ENCODE measurements at places on chromosomes 12 and 14.

GRCh38 chr12:120962532-120963020 is 15.8 kb upstream of the HNF1A start:
- DNase-seq, result peak; percentile 28

DNA sequence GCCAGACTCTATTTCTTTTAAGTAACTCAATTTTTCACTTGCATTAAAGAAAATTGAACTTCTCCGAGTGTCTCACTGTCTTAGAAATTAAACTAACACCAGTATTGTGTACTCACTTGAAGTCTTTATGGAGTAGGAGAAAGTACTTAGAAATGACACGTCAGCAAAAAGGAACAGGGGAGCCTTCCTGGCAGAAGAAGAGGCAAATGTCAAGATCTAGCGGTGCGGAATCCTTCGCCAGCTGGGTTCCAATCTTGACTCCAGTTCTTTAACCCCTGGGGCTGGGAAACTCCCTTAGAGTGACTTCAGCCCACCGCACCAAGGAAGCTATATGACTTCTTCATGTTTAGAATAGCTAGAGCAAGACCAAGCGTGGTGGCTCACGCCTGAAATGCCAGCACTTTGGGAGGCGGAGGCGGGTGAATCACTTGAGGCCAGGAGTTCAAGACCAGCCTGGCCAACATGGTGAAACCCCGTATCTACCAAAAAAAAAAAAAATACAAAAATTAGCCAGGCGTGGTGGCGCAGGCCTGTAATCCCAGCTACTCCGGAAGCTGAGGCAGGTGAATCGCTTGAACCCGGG is 34.4 kb downstream of the WBP11 start:
- peak; percentile 27 for DNase-seq

GRCh38 chr12:130031041-130031440 is 127.2 kb upstream of the TMEM132D start:
- DNase-seq, result no peak

DNA sequence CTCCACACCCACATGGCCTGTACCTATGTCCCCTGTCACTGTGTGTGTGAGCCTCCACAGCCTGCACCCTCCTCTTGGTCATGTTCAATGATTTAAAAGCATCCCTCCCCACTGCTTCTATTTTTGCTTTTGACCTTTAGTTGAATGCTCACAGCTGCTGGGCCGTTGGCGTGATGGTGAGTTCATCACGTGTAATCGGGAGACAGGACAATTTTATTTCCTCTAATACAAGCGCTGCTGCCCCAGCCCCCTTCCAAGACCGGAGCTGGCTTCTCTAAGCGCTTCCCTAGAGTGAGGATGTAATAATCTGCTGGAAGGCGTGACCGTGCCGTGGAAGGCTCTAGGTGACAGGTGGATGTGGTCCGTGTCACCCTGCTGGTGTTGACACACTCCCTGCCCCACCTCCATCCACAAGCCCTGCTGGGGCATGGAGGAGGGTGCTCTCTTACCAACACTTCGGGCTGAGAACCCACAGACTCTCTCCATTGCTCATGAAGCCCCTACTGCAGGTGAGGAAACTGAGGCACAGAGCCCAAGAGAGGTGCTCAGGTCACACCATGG is 25.4 kb downstream of the CCDC85C start:
- DNase-seq, result no peak

DNA sequence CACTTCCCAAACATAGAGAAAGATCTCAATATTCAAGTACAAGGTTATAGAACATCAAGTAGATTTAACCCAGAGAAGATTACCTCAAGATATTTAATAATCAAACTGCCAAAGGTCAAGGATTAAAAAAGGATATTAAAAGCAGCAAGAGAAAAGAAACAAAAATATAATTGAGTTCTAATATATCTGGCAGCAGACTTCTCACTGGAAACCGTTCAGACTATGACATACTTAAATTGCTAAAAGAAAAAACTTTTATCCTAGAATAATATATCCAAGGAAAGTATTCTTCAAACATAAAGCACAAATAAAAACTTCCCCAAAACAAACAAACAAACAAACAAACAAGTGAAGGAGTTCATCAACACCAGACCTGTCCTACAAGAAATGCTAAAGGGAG is 92.4 kb downstream of the FSCB start:
- no peak for DNase-seq

GRCh38 chr14:31510222-31510621 is 22.4 kb upstream of the GPR33 start:
- DNase-seq, result no peak

DNA sequence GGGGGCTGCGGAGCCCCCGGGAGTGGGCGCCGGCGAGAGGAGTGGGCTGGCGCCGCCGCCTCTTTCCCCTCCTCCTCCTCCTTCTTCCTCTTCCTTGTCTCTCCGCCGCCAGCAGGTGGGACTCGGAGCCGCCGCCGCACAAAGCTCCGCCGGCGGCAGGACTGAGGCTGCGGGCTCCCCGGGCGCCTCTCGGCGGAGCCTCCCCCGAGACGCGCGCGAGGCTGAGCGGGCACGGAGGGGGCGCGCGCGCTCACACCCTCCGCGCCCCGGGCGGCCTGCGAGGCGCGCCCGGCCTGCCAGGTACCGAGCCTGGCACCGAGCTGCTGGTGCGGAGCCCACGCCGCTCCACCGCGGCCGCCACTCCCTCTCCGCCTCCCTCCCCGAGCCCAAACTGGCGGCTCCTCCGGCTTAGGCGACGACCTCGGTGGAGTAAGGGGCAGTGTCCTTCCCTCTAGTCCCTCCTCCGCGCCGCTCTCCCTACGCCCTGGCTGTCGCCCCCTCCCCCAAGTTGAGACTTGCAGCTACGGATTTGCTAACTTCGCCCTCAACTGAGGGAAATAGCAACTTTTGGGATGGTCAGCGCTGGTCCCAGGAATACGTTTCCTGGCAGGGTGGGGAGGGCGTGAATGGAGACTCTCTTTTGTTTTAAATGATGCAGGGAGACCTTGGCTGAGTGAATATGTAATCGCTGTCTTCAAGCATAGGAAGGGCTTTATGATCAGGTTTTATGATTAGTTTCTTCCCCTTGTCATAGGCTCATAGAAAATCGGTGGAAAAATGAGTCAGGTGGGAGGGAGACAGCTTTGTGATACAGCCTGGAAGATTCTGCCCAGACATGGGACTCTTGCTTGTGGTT is 199.5 kb upstream of the CAND1 start:
- DNase-seq, result peak; percentile 31

DNA sequence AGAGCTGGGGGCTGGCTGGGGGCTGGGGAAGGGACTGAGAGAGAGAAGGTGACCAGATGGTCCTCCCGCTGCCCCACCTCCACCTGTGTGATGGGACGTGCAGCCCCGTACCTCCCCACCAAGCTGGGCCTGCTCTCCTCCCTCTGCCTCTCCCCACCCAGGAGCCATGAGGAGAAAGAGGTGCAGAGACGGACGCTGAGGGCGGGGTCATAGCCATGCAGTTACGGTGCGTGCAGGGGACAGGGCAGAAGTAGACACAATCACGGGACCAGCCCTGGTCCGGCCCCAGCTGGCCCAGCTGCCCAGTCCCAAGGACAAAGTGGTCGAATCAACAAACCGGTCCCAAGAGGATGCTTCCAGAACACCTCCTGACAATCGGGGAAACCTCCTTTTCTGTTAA is 33.2 kb downstream of the RFLNA start:
- DNase-seq, result no peak

DNA sequence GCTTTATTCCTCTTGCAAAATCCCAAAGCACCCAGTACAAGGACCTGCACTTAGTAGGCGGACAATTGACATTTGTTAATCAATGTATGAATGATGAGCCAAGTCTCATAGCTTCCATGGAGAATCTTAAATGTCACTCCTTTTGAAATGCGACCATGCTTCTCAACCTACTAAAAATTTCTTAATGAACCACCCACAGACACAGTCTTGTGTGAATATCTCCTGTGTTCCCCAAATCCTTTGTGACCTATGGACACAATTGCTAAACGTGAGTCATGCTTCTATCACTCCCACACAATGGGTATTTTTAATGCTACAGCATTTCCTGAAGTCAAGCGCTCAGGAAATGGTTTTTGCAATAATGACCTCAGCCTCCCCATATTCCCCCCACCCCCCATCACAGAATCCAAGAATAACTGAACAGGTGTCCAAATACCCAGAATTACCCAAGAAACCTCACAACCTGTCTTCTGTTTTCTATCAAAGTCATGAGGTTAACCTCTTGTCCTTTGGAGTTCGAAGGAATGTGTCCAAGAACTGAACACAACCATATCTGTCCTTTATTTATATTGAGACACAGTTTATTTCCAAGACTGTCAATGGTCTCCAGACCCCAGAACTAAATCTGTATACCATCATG is 163.6 kb upstream of the PLEKHG7 start:
- DNase-seq, result no peak

DNA sequence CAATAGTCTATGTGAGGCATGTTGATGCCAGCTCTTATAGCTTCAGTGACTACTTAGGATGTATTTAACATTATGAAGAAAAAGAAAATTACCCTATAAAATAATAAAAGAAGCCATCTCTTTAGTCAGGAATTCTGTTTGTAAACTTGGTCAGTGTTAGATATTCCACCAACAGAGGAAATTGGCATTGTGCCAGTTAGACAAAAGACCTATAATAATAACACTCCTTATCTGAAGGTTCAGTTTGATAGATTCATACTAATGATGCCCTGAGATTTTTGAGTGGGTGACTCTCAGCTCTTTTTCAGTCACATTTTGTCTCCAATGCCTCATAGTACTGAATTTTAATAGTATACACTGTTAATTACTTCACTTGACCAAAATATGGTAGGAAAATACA is 6.6 kb downstream of the SYT10 start:
- no peak for DNase-seq

GRCh38 chr12:10243818-10244520 is 31.3 kb downstream of the GABARAPL1 start:
- no peak for DNase-seq

DNA sequence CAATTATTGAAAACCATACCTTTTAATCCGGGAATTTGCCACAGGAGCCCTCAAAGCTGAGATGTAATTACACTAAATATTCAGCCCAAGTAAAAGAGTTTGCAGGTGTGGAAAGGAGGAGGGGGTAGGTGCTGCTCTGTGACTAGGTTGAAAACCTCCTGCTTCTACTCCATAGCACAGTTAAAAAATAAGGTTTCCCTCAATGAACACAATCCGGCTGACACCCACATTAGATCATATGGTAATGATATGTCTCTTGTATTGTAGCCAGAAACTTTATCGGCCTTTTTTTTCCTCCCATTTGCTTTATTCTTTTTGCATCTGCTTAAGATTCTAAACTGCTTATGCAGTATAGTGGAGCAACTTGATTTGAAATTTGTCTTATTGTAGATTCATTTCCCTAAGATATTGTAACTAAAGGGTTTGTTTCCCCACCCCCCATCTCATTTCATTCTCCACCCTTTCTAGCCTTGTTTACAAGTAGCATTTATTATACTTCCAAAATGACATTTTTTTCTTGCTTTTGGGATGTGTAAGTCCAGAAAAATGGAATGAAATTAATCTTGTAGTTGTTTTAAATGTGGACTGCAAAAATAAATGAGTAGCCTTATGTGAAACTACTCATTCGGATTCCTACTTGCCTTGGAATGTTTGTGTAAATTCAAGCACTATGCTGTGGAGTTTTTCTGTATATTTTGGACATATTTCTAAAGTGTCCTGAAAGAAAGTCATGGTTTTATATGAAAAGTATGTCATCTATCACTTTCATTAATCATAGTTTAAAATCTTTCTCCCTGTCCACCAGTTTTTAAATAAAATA is at the start of gene DCN:
DCN (minus strand) TSS at position 182 of the 820 bp plus-strand sequence. CDS start 4,265 bp downstream, outside the sequence.
- no peak for DNase-seq

DNA sequence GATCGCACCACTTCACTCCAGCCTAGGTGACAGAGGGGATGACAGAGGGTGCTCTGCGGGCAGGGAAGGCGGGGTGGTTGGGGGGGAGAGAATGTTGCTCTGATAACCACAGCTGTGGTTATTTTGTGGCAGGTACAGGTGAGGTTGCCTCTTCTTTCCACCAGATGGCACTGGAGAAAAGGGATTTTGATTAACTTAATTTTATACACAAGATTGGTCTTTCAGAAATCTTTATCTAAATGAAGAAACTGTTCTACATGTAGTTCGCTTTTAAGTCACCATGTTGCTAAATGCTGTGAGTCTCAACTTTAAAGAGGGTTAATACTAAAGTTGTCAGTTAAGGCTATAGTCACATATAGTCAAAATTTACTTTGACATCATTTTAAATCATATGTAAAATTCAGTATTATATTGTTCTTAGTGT is 25.7 kb downstream of the FGF23 start:
- peak; percentile 23 for DNase-seq

- no peak for DNase-seq
Measured at GRCh38 chr12:77686760-77687159, 143.9 kb upstream of the NAV3 start.

DNA sequence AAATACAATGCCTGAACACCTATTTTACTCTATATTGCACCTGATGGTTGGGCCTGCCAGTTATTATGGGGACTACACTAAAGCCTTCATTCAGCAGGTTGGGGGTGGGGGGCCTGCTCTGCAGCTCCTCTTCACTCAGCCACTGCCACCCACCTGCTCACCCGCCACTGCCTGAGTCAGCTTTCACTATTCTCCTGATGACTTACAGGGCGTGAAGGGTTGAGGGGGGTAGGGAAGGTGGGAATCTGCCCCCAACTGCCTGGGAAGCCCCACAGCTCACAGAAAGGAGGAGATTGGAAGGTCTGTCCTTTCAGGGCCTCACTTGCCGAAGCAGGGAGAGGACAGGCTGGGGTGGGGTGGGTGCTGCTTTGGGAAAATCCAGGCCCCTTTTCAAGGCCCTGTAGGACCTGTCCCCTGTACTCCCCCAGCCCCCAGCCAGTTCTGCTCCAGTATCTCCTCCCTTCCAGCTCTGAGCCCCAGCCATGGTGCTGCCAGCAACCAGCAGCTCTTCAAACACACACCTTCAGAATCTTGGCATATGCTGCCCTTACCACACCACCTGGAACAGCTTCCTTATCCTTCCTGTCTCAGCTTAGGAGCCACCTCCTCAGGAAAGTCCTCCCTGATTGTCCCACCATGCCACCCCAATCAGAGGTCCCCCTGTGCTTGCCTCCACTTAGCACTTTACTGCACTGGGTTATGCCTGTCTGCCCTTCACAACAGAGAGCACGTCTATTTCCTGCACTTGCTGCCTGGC is 33.1 kb downstream of the IRF2BPL start:
- DNase-seq, result no peak

GRCh38 chr12:44464180-44464579 is 411.9 kb downstream of the NELL2 start:
- DNase-seq, result no peak

- DNase-seq, result no peak
Measured at GRCh38 chr12:132948146-132949066, 7.7 kb downstream of the ZNF605 start.

GRCh38 chr14:24964048-24964447 is 85.9 kb downstream of the STXBP6 start:
- DNase-seq, result no peak

DNA sequence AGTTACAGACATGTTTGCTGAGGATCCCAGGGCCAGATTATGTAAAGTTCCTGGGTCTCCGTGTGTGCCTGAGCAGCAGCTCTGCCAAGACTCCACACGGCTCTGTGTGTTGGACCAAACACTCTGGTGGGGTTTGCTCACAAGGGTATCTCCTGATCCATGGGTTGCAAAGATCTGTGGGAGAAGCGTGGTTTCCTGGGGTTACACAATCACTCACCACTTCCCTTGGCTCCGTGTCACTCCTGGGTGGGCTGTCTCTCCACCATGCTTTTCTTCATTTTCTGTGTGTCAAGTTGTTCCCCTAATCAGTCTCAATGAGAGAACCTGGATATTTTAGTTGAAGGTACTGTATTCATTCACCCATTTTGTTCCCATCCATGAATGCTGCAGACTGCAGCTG is 1088.8 kb downstream of the FSCB start:
- DNase-seq, result no peak
